ENCODE measurements at places on chromosomes 7 and 10.
A peak's percentile ranks its signal among the peaks of the same experiment; 100 is the strongest.

DNA sequence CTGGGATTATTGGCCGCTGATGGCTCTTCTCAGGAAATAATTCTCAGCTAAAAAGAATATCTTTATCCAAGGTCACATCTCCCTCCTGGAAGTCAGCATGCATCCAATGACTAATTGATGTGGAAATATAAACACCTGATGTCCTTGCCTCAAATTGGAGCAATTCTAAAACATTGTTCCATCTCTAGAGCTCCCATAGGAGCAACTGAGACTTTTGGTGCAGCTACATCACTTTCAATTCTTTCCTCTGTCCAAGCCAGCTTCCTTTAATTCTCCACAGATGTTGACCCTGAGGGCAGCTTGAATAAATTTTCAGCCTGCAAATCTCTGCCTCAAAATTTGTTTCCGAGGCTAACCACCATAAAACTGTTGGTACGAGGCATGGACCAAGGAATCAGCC lies 43.9 kb upstream of the KCND2 start:
- DNase-seq = no peak

GRCh38 chr10:3757250-3757637 lies 27.8 kb downstream of the KLF6 start:
- DNase-seq = no peak

GRCh38 chr10:129786216-129786615 lies 177.9 kb downstream of the EBF3 start:
- DNase-seq = no peak

- DNase-seq = no peak
Measured at GRCh38 chr10:119455609-119456434, 86.7 kb downstream of the RGS10 start.

DNA sequence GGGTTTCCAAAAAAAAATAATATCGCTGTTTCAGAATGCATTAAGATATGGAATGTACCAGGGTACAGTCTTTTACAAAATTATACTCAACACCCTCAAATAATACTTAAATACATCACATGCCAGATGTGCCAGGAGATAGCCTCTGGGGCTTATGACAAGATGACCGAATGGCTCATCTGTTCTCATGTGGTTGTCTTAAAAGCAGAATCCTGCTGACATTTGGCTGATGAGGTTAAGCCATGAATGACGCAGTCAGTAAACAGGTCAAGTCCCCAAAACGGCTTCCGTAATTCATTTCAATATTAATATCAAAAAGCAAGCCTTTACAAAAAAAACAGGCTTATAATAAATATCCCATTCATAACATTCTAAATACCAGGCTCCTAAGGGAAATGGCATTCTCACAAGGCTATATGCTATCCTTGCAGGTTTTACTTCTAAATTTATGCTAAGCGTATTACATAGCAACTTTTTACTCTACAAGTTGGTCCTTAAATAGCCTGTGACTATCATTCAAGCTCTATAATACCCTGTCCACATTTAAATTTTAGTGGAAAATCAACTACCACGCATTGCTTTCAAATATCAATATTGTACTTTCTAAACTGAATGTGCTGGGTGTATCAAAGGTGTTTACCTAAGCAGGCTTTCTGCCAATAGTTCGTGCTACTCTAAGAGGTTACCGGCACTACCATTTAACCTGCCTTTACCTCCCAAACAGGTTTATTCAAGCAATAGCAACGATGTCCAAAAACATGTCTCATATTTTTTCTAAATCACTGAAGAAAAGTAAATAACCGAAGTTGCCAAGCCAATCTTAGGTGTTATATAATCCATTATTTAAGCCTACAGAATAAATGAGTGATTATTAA lies 15.6 kb downstream of the SMURF1 start:
- no peak for DNase-seq

GRCh38 chr7:32507414-32507813 lies 12.1 kb downstream of the AVL9 start:
- no peak for DNase-seq

DNA sequence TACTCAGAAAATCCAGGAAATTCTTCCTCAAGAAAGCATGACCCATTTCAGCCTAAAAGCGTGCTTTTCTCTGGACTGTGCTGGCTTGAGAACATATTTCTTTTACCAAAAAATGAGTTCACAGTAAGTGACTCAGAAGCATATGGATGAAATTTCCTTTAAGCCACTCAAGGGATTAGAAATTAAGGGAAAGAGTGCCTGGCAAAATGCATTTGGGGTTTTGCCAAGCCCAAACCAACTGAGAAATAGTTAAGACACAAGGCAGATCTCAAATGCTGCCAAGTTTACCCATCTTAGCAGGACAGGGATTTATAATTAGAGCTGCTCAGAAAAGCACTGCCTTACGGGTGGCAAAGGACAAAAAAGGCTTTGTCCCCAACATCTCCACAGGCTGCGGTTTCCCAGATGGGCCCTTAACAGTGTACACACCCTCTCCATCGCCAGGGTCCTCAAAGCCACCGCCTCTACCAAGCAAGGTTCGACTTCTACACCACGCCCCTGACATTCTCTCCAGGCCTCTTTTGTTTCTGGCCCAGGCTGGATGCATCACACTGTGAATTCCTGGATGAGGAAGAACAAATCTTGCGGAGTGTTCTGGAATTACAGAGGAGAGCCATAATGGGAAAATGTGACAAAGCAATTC lies 30.1 kb upstream of the CDHR3 start:
- DNase-seq = peak; percentile 81

- DNase-seq = no peak
Measured at GRCh38 chr7:22900784-22901183, 78.1 kb upstream of the TOMM7 start.

DNA sequence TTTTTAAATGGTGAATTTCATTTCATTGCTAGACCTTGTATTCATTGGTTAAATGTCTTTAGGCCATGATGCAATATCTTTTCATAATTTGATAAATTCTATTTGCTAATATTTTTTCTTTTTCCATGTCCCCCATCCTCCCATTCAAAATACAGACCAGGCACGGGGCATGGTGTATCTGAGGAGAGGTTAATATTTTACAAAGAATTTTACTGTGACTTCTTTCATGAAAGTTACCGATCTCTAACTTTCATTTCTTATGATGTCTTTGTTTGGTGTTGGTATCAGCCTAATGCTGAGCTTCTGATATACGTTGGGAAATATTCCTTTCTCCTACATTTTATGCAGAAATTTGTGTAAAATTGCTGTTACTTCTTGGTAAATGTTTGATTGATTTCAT lies 216.7 kb upstream of the IGFBP3 start:
- no peak for DNase-seq

DNA sequence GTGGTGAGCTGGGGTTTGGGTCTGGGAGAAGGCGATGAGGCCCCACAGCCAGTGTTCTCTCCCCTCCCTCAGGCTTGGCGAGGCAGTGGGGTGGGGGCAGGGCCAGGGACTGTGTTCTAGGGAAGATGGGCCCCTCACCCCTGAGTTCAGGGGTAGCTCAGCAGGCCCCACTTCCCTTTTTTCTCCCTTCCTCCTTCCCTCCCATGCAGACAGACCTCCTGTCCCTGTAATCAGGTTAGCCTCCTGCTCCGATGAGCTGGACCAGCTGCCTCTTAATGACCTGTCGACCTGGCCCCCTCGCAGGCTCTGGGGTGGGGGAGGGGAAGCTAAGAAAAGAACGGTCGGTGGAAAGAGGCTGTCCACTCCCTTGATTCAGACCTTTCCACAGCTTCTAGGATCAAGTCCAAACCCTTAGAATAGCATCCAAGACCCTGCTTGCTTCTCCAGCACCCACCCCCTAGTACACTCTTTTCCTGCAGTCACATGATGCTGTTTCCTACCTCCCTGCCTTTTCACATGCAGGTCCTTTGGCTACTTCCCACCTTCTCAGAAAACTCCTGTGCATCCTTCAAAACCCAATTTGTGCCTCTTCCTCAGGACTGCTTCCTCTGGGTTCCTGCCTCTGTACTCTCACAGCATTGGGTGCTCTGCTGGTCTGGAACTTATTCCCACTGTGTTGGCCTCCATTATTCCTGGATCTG lies 64.1 kb downstream of the ZMIZ1 start:
- no peak for DNase-seq

- peak; percentile 43 for DNase-seq
Measured at GRCh38 chr7:139340808-139341057, 404 bp upstream of the FMC1 start.

- no peak for DNase-seq
Measured at GRCh38 chr7:72538856-72539255, 126.7 kb upstream of the CALN1 start.

GRCh38 chr7:44400033-44400511 lies 74.7 kb upstream of the CAMK2B start:
- no peak for DNase-seq

- no peak for DNase-seq
Measured at GRCh38 chr7:125563557-125563956, 633.9 kb upstream of the POT1 start.

- DNase-seq = no peak
Measured at GRCh38 chr7:51186531-51186930, 130.1 kb downstream of the COBL start.

GRCh38 chr7:85950418-85950817 lies 693.3 kb upstream of the GRM3 start:
- no peak for DNase-seq

DNA sequence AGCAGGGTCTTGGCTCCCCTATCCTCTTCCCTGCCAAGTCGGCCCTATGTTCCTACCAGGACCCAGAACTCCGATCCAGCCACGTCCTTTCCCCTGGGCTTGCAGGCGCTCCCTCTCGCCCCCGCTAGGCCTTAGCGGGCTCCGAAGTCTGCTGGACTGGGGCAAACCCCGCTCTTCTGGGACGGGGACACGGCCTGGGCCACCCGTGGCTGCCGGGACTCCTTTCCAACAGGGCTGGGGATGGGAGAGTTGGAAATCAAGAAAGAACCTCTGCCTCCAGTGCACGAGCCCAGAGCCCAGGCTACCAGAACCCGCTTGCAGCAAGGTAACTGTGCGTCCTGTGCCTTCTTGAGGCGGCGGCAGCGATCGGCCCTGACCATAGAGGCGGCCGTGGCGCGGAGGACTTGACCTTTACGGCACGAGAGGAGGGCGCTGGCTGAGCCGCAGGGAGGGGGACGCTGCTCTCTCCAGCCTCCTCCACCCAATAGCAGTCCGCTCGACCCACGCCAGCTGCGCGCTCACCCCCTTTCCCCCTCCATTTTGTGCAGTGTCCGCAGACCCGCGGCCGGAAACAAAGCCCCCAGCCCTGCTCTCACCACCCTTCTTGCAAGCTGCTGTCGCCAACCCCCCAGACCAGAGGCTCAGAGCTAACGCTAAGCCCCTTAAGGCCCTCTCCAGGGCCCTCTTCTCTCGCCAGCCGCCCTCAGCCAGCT lies 7.0 kb upstream of the HOXA11 start:
- no peak for DNase-seq

GRCh38 chr10:77190291-77190690 lies 447.3 kb downstream of the KCNMA1 start:
- DNase-seq = no peak

DNA sequence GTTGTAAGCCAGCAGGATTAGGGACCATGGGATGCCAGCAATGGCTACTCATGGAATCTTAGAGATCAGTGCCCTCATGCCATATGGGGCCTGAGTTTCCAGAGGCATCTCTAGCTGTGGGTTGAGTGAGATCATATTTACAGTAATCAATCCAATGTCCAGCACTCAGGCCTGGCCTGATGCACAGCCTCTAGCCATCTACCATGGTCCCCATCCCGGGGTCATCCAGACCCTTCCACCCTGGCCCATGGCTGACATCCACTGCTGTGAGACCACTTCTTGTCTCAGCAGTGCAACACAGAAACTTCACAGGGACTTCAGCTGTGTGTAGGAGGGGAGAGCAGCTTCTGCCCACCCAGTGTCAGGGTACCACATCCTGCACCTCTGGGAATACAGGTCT lies 6.5 kb upstream of the ADCY1 start:
- no peak for DNase-seq

DNA sequence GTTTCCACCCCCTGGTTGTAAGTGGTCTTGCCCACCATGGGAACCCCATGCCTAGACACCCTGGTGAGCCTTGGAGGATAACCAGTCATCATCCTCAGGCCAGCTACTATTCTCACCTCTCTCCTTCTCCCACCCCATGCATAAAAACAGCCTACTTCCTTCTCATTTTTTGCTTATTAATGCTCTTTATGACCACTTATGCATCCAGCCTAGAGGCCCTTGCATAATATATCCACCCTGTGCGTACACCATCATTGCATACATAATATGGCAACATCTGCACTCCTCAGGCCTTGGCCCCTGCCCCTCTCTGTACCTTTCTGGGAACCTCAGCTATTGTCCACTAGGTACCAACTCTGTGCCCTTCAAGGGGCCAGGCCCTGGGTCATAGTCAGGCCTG lies 91.0 kb downstream of the CDH23 start:
- DNase-seq = no peak

DNA sequence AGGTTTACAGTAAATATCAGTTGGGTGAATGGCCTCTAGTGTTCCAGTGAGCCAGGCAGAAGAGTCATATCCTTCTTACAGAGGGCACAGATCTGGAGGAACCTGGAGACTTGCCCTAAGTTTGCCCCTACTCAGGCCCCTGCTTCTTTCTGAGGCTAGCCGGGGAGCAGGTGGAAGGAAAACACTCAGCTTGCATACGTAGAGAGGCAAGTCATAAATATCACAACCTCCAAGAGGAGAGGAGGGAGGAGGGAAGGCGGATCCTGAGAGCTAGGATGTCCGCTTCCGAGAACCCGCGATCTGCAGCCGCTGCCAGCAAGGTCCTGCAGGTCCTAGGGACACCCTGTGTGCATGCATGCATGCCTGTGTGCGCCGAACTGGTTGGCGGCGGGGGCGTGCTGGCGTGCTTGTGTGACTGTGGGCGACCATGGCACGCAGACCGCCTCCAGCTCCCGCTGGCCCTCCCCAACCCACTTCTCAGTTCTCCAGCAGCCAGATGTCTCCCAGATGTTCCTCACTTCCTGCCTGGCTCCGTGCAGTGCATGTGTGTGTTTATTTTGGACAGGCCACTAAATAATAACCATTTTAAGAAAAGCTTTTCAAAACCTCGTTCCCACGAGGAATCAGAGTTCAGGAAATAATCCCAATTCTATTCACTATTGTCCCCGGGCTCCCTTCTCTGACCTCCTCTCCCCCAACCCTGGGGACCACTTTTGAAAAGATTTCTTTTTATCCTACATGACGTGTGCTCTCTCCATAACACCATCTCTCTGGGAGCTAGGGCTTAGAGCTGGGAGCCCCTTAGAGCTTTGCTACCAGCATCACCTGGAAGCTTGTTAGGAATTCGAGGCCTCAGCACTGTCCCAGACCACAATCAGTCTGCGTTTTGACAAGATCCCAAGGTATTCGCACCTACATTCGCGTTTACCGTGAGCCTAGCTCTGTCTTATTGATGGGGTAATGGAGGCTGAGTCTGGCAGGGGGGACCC lies 32.4 kb downstream of the UNC5B start:
- peak; percentile 36 for DNase-seq

DNA sequence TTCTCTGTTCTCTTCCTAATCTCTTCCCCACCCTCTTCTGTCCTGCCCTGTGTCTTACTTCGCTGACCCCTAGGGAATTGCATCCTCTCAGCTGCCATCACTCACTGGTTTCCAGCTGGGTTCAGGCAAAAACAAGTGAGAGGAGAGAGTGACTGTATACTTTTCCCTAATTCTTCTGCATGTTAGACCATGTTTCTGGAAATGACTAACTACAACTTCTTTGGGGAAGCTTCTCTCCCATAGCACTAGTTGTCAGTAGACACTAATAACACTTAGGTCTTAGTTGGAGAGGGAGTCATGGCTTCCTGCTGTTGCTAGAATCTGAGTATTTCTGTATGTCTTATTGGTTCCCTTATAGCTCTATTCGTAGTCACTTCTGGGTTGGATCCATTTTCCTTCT lies 299.0 kb upstream of the FZD1 start:
- no peak for DNase-seq
